IPS DF 6.9 (cell line): ENCODE measurements at places on chromosomes 1 and 21.

GRCh38 chr1:62131093-62131725 lies 63.4 kb upstream of the L1TD1 start:
- peak; percentile 75 for DNase-seq

DNA sequence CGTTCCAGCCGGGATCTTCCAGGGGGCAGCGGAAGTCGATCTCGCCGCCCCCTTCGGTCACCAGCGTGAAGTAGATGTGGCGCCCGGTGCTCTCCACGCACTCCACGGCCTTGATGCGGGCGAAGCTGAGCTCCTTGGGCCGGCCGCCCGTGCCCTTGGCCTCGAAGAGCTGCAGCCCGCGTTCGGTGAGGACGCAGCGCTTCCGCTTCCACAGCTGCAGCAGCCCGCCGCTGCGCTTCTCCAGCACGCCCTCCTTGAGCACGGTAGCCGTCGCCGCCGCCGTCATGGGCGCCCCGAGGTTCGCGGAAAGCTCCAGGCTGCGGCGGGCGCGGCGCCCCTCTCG lies 516 bp downstream of the PHLDA3 start:
- DNase-seq: no peak

GRCh38 chr1:64890699-64891447 lies 75.5 kb downstream of the JAK1 start:
- no peak for DNase-seq

DNA sequence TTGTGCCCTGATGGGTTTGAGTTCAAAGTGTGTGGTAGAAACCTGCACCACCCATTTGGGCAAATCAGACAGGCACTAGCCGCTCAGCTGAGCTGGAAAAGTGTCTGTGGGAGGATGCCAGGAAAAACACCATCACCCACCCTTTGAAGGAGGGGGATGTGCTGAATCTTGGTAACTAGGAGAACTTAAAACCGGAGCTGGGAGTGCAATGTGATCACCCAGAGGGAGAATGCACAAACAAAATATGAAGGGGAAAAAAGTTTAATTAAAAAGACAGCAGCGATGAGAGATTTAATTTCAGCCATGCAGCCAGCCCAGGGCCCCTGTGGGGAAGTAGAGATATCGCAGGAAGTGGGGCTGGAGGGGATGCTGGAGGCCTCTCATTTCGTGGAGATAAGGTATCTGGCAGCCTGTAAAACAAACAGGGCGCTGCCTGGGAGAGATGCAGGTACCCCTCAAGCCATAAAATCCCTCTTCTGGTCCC lies 86.8 kb upstream of the BCAR3 start:
- no peak for DNase-seq
